ENCODE measurements at places on chromosomes 2 and 18.

DNA sequence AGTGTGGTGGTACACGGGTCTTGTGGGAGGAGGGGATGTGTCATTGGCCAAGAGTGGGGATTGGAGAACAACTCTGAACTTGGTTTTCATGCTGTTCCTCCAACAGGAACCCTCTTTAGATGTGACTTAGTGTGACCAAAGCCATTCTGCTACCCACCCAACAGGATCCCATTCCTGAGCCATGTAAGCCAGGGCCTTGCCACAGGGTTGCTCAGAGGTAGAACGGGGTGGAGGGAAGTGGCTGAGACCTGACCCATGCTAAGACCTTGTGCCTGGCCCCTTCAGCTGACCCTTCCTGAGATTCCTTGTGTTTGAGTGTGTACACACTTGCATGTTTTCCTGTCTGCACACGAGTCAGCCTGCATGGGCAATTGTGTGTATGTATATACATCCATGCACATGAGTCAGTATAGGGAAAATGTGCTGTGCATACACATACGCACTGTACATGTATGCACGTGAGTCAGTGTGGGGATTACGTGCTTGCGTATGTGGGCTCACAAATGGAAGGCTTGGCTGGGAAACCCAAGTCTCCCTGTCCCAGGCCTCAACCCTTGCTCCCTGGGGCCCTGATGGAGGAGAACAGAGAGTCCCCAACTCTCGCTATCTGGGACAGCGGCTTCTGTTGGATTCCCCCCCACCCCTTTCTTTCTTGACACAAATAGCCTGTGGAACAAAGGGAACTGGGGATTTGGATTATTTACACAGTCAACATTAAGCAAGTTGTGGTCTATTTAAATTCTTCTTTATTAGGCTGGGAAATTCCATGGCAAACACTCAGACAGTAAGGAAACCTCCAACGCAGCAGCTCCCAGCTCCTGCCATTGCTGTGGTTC lies 339.8 kb downstream of the DYSF start:
- H3K27ac ChIP-seq: no peak overlapping the region
- DNase-seq: no peak
- no peak overlapping the region for H3K4me3 ChIP-seq

DNA sequence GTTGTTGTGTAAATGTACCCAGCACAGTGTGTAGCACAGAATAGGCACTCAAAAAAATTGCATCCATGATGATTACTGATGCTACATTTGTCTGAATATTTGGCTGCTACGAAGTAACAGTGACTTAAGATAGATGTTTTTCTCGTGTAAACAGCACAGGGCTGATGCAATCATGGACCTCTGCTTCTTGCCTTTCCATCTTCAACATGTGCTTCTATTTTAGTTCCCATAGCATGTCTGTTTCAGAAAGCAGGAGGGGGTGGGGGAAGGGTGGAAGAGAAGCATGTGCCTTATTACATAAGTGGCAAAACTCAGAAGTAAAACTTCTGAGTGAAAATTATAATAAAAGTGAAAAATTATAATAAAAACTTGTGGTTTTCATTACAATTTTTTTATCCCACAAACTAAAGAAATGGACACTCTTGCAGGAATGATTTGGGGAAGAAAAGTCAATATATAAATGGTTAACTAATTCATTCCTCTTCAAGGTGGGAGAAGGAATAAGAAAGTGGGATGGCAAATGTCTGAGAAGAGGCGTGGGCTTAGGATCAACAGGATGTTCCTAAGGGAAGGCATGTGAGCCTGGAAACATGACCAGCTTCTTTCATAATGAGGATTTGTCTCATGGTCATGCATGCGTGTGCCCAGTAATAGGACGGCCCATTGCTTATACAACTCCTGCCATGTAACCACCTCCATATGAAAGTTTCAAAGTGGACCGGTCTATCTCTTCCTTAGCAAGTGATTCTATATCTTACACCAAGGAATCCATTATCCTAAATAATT lies 27.2 kb downstream of the CCBE1 start:
- H3K27ac ChIP-seq: no peak overlapping the region
- H3K27me3 ChIP-seq: no peaks in the 10 kb centered on the region
- DNase-seq: no peak

GRCh38 chr2:208415255-208415654 lies 8.7 kb downstream of the PTH2R start:
- no peak overlapping the region for H3K4me3 ChIP-seq
- no peaks in the 10 kb centered on the region for H3K36me3 ChIP-seq
- no peak overlapping the region for H3K27ac ChIP-seq
- no peaks in the 10 kb centered on the region for H3K27me3 ChIP-seq

- no peaks in the 10 kb centered on the region for H3K4me1 ChIP-seq
- H3K36me3 ChIP-seq: no peaks in the 10 kb centered on the region
- H3K27ac ChIP-seq: no peak overlapping the region
- no peak for DNase-seq
Measured at GRCh38 chr18:58789876-58790240, 74.8 kb upstream of the ZNF532 start.

DNA sequence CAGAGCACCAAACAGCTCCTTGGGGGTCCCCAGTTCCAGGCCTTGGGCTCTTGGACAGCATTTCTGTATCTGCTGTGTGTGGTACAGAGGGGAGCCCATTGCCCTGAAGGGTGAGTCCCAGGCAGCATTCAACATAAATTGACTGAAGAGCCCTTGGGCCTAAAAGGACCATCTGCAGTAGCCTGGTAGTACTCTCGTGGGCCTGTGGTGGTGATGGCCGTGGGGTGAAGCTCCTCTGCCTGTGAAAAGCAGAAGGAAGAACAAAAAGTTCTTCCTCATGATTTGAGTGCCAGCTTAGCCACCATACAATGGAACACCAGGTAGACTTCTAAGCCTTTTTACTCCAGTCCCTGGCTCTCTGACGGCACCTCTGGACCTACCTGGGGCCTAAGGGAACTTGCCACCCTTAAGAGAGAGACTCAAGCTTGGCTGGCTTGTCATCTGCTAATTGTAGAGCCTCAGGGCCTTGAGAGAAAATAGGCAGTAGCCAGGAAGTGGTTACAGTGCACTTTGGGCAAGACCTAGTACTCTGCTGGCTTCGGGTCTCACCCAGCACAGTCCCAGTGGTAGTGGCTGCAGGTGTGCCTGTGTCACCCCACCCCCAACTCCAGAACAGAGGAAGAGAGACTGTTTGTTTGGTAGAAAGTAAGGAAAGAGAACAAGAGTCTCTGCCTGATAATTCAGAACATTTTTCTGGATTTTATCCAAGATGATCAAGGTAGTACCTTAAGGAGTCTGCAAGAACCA lies 84.6 kb upstream of the CERS6 start:
- no peaks in the 10 kb centered on the region for H3K27me3 ChIP-seq
- no peak for DNase-seq
- no peak overlapping the region for H3K27ac ChIP-seq
- H3K4me1 ChIP-seq: no peaks in the 10 kb centered on the region
- no peaks in the 10 kb centered on the region for H3K36me3 ChIP-seq

DNA sequence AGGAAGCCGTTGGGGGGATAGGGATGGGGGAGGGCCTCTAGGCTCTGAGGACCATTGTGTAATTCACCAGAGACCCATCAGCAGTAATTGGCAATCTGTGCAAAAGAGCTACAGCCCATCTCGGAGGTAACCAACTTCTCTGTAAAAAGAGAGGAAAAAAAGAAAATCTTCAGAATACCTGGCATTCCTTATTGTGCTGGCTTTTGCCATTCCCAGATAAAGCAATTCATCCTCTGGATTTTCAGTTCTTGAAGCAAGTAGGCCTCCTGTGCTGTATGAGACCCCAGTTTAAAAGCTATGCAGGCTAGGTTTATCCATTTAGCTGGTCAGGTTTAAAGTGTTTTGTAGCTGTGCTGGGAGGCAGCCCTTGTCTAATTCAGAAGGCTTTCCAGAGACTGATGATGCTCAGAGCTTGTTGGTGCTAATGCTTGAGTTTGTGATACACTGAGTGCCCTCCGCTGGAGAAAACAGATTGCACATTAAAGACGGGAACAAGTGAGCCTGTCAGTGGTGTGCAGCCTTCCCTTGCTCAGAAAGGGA lies at the start of gene LRRTM4:
Gene LRRTM4, minus strand, starts transcription at position 446 of the 540 bp plus-strand sequence.
- no peak within 1 kb of the TSS for H3K27ac ChIP-seq
- H3K4me3 ChIP-seq: no peak within 1 kb of the TSS
- H3K4me1 ChIP-seq: no peaks in the 10 kb centered on the region
- peak; percentile 42 for DNase-seq
- H3K27me3 ChIP-seq: no peaks in the 10 kb centered on the region

All from Karpas-422 (cell line).